ENCODE measurements at places on chromosomes 2 and 18.

- no peak for DNase-seq
These were observed 267.2 kb downstream of the SH3BP4 start for GRCh38 chr2:235219048-235219447.

DNA sequence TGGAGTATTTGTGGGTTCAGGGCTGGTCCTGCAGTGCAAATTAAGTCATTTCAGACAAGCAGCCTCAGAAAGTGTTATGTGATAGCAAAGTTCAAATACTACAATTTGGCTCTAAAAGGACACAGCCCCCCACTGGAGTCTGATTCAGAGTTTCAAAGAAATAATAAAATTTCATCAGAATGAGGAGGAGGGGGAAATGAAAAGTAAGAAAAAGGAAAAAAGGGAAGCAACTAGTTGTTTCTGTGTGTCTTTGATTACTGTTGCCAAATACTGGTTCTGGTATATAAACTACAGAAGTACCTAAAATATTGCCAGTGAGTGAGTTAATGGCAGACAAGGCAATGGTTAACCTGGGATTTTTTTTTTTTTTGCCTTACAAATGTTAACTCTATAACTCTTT, 773.9 kb downstream of the BCL11A start:
- no peak for DNase-seq

GRCh38 chr2:204530464-204530805, 14.8 kb upstream of the PARD3B start:
- peak; percentile 25 for DNase-seq

DNA sequence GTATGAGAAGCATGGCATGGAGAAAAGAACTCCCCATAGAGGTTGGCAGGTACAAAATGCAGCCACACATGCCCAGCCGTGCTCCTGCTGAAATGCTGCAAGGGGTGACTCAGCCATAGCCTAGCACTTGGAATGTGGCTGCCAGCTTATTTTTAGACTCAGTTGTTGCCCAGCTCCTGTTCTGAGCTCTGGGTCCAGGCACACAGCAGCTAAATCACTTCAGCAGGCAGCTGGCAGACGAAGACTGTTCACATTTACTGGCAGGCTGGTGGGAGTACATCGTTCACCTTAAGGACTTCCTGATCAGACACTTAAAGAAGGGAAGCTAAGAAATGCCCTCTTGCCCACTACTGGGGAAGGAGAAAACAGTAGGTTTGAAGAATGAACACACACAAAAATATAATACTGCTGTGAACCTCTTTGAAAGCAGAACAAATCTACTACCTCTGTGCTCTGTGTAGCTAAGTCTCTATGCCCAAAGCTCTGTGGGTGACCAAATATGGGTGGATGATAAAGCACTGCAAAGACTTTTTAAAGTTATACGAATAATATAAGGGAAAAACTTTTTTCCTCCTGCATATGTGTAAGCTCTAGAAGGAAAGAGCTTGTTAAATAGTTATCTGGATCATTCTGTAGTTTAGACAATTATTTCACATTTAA, 146.1 kb downstream of the LNPK start:
- DNase-seq = peak; percentile 84

- no peak for DNase-seq
These were observed 52.7 kb downstream of the ATP9B start for GRCh38 chr18:79121746-79122474.

All from epithelial cell of esophagus (primary cell).